Activated CD4-positive, alpha-beta T cell treated with anti-CD3 and anti-CD28 coated beads, Interleukin-2, amount 50 U/mL, for 4 hours (primary cell): ENCODE measurements at places on chromosomes 4 and X.

DNA sequence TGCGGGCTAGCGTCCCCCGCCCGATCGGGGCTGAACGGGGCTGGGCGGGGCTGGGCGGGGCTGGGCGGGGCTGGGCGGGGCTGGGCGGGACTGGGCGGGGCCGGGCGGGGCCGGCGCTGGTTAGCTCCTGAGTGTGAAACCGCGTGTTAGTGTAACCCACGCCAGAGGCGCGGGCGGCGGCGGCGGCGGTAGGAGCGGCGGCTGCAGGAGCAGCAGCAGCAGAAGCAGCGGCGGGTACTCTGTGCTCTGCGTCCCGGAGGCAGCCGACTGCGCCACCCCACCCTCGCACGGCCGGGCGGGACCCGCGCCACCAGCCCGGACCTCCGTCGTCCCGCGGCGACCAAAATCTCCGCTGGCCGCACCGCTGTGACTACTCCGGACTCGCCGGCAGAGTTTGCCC, 128.1 kb downstream of the LAS1L start:
- no peak for DNase-seq

GRCh38 chr4:88821522-88821921, 123.9 kb upstream of the NAP1L5 start:
- DNase-seq: no peak

- no peak for DNase-seq
These were observed 233.8 kb upstream of the UGT8 start for GRCh38 chr4:114364857-114365256.

DNA sequence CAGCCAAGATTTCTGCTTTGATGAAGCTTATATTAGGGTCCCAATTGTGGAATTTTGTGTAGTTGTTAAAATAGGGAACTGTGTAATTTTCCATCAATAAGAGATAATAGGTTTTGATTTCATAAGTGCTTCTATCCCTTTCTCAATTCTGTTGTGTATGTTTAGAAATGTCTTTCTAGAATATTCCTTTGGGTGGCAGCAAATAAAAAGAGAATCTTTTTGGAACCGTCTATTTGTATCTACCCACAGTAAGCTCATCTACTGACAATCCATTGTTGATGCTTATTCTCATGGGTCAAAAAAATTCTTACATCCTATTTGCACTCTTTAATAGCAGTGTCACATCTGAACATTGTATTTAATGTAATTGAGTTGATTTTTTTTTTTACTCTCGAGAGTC, 61.7 kb downstream of the TMA16 start:
- no peak for DNase-seq

DNA sequence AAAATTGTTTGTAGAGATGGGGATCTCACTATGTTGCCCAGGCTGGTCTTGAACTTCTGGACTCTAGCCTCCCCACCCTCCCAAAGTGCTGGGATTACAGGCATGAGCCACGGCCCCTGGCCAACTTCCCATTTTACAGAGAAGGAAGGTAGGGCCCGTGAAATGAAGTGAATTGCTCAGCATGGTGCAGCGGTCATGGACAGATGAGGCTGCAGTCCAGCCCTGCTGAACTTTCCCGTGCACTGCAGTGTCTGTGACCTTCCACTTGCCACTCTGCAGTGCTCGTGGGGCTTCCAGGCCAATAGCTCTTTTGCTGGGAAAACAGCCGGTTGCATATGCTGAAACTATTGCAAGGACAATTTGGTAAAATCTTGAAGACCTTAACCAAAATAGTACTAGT, 454.4 kb upstream of the FAT1 start:
- no peak for DNase-seq

DNA sequence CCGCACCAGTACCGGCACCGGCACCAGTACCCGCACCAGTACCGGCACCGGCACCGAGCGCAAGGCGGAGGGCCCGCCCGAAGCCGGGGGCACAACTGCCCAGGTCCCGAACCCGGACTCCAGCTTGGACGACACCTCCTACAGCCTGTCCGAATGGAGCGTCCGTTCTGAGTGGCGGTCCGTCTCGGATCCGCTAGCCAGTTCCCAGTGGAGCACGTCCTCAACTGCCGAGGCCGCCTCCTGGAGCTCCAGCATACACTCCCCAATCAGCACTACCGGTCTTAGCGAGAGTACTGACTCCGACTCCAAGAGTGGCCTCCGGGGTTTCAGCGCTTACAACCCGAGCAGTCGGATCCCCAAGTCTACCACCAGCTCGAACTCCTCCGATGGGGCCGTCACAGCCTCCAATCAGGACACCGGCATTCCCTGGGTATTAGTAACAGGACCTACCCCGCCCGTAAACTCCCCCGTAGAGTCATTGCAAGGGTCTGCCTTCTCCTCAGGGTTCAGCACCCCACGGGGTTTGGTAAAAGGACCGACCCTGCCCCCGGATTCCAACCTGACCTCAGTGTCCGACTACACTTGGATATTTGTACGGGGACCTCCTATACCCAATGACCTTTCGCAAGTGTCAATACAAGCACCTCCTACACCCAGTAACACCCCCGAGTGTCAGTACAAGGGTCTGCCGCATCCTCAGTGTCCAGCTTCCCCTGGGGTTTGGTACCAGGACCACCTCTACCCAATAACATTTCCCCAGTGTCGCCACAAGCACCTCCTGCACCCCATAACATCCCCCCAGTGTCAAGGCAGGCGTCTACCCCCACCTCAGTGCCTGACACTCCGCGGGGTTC, 721 bp upstream of the MAOA start:
- DNase-seq: peak; percentile 2

DNA sequence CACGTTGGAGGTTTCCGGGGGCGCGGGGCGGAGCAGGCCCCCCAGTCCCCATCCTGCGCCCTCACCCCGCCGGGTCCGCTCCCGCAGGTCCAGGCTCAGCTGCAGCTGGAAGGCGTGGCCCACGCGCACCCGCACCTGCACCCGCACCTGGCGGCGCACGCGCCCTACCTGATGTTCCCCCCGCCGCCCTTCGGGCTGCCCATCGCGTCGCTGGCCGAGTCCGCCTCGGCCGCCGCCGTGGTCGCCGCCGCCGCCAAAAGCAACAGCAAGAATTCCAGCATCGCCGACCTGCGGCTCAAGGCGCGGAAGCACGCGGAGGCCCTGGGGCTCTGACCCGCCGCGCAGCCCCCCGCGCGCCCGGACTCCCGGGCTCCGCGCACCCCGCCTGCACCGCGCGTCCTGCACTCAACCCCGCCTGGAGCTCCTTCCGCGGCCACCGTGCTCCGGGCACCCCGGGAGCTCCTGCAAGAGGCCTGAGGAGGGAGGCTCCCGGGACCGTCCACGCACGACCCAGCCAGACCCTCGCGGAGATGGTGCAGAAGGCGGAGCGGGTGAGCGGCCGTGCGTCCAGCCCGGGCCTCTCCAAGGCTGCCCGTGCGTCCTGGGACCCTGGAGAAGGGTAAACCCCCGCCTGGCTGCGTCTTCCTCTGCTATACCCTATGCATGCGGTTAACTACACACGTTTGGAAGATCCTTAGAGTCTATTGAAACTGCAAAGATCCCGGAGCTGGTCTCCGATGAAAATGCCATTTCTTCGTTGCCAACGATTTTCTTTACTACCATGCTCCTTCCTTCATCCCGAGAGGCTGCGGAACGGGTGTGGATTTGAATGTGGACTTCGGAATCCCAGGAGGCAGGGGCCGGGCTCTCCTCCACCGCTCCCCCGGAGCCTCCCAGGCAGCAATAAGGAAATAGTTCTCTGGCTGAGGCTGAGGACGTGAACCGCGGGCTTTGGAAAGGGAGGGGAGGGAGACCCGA, 14.0 kb downstream of the SHOX start:
- no peak for DNase-seq

GRCh38 chr4:64940698-64941097, 531.4 kb upstream of the TECRL start:
- no peak for DNase-seq

GRCh38 chr4:163663454-163664225, 169.2 kb downstream of the TMA16 start:
- DNase-seq: no peak

DNA sequence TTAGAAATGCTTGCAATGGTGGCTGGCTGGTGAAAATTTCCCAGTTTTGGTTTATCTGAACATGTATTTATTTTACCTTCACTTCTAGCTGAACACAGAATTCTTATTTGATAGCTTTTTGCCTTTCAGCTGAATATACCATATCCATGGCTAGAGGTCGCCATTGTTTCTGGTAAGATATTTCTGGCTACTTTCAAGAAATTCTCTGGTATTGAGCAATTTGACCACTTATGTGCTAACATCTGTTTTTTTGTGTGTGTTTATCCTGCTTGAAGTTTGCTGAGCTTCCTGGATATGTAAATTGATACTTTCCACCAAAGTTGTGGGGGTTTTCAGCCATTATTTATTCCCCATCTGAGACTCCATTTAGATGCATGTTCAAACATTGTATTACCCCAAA, 75.4 kb downstream of the FBXW7 start:
- no peak for DNase-seq

DNA sequence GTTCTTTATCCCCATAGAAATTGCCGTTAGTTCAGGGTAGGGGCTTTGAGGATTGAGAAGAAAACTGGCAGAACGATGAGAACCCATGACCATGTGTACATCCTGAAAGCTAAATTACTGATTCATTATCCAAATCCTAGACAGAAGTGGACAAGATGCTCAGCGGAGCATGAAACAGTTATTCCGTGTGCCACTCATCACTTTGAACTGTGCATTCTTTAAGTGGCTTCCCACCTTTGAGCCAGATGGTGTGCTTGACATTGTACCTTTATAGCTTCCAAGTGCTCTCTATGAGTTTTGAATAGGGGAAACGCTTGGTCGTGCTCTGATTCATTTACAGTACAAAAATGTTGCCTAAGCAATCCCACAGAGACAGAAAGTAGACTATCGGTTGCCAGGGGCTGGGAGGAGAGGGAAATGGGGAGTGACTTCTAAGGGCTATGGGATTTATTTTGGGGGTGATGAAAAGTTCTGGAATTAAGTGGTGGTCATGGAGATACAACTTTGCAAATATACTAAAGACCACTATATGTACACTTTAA, 100.0 kb downstream of the DOCK11 start:
- DNase-seq: no peak

GRCh38 chr4:25666031-25666630, 10.5 kb downstream of the SLC34A2 start:
- DNase-seq: no peak

- no peak for DNase-seq
These were observed at the start of gene RGN for GRCh38 chrX:47078129-47079043. TSS of gene RGN (plus strand) at chrX:47078443. CDS start at chrX:47081145, 2,702 bp downstream.

- no peak for DNase-seq
These were observed 1937.8 kb downstream of the PCDH7 start for GRCh38 chr4:32658019-32658418.

- DNase-seq: no peak
These were observed 3.8 kb downstream of the PLAC1 start for GRCh38 chrX:134654398-134655012.

DNA sequence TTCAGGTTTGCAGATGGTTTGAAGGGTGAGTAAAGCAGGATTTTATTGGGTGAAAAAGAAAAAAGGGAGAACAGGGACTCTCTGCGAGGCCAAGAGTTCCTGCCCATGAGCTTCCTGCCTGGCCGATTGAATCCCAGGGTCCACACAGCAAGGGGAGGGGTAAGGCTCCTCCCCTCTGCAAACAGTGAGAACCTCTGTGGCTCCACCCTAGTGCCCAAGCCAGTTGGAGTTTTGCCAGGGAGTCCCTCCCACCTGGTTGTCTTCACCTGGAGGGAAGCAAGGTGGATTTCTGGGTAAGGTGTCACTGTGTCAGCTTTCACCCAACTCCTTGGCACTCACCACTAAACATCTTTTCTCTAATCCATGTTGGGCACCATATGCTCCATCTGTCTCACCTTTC, 70.9 kb downstream of the PDHA2 start:
- no peak for DNase-seq

DNA sequence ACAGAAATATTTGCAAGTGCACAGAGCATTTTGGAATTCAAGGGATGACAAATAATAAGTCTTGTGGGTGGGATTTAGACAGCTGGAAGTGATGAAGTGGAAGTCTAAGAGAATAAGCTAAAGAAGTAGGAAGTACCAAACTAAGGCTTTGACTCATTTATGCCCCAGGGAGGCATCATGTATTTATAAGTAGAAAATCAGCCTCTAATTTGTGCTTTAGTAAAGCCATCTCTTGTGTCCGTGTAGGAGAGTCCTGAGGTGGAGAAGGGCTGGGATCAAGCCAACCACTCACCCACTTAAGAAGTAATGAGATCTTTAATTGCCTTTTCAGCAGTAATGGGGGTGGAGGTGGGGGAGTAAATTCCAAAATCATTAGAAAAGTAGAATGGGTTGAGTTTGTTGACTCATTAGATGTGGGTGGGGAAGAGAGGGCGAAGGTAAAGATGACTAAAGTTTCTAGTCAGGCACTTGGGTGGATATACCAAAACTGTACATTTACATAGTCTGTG, 356.7 kb downstream of the STIM2 start:
- DNase-seq: no peak

DNA sequence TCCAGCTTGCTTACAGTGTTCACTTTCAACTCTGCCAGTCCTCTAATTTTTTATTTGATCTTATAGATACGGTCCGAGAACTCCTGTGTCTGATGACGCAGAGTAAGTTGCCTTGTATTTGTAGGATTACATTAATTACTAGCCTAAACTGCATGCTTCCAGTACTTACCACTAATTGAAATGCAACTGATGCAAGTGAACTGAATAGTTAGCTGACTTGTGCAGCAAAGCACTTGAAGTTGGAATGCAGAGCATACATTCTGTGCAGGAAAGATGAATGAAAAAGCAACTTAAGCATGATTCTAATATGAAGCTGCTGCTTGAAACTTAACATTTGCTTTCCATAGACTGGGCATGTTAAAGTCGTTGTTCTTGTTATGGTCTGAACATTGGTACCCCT, 100.9 kb downstream of the LIMCH1 start:
- no peak for DNase-seq

DNA sequence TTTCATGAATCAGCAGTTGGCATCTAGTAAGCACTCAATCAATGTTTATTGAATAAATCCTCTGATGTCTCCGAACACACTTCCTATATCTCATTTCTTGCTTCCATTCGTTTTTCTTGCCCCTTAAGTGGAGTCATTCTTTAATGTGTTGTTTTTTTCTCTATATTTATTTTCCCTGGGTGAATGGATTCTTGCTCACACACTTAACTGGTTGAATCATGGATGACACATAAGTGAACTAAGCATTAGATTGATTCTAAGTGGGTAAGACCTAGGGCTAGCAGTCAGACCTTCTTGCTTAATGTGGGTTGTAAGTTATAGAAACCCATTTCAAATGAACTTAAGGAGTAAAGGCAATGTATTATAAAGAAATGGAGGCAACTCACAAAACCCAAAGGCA, 111.1 kb downstream of the RTL3 start:
- no peak for DNase-seq

GRCh38 chrX:104134583-104135261, 22.1 kb downstream of the SLC25A53 start:
- no peak for DNase-seq

DNA sequence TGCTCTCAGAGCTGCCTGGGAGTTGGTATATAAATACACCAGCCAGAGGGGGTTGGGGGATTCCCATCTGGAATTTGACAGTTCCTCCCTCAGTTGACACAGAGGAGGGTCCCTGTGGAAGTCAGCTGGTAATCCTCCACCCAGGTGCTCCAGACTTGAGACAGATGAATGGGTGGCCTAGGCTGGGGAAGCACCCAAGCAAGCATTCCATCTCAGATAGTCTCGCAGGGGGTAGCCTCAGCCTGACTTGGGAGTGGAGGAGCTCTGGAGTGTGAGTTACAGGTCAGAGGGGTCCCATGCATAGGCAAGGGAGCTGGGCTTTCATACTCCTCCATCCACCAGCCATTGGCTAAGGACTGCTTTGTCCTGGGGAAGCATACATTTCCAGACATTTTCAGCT, 229.3 kb upstream of the BCOR start:
- no peak for DNase-seq
